ENCODE measurements at places on chromosomes 2 and 18.
A peak's percentile ranks its signal among the peaks of the same experiment; 100 is the strongest.

- DNase-seq: no peak
Observed at GRCh38 chr2:52022006-52022405, 990.1 kb upstream of the NRXN1 start.

GRCh38 chr2:117055499-117056375 is 758.8 kb upstream of the DDX18 start:
- no peak for DNase-seq

DNA sequence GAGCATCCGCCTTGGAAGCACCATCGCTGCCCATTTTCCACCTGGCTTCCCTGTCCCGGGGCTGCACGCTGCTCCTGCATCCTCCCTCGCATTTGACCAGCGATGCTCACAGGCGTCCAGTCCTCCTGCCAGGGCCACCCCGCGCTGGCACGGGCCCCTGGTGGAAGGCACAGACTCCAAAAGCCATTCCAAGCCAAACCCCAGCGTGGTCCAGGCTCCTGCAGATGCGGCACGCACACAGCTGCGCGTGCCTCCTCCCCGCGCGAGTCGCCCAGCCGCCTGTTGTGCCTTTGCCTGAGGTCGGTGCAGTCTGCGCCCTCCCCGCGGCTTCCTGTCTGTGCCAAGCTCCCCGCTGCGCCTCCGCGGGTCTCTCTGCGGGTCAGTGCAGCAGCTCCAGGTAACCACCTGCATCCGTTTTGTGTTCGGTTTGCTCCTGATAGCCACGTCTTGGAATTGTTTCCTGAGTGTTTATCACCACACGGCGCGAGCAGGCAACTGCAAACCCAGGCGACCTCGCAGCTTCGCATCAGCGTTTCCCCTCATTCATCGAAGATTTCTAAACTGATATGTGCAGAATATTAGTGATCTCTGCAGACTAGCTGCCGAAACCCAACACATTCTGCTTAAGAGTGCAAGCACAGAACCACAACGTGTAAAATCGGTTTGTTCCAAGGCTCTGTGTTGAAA is 65.2 kb upstream of the SALL3 start:
- DNase-seq: no peak

DNA sequence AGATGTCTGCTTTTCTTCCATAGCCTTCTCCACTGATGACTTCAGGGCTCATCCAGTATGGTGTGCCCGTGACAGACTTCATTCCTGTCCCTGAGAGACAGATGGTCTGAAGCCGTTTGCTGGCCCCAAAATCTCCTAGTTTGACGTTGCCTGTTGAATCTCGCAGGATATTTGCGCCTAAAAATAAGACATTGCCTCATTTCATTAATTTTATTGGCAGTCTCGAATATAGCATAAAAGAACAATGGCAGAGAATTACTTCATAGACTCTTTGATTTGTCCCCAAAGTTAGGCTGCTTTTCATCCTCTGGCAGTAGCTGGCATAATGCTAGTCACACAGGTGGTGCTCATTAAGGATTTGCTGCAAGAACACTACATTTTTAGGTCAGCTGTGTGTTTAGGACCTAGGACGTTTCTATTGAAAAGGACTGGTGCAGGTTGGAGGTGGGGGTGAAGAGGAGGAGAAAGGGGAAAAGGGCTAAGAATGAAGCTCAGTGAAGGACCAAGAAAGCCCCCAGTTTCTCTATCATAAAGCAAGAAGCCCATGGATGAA is 14.7 kb upstream of the ERCC3 start:
- no peak for DNase-seq

DNA sequence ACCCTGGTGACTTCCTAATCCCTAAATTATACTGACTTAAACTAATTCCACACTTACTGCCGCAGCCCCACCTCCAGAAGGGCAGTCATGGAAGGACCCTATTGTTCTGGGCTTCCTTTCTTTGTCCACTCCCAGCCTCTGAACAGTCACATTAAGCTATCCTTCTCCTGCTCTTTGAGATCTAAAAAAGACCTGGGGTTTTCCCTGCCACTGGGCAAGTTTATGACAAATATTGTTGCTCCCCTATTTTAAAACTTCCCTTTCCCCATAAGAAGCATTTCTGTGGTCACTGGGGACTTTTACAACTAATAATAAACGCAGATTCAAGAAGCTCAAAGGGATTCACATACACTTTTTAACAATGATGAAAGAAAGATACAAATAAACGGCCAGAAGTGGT is 47.2 kb upstream of the XPO1 start:
- DNase-seq: peak; percentile 83

- no peak for DNase-seq
Observed at GRCh38 chr18:34909637-34910364, 131.4 kb upstream of the MAPRE2 start.

- DNase-seq: no peak
Observed at GRCh38 chr18:52824126-52824525, 484.1 kb downstream of the DCC start.

- peak; percentile 52 for DNase-seq
Observed at GRCh38 chr2:114550895-114551793, 108.7 kb downstream of the DPP10 start.

- DNase-seq: no peak
Observed at GRCh38 chr2:240920783-240921231, 14.7 kb downstream of the CROCC2 start.

DNA sequence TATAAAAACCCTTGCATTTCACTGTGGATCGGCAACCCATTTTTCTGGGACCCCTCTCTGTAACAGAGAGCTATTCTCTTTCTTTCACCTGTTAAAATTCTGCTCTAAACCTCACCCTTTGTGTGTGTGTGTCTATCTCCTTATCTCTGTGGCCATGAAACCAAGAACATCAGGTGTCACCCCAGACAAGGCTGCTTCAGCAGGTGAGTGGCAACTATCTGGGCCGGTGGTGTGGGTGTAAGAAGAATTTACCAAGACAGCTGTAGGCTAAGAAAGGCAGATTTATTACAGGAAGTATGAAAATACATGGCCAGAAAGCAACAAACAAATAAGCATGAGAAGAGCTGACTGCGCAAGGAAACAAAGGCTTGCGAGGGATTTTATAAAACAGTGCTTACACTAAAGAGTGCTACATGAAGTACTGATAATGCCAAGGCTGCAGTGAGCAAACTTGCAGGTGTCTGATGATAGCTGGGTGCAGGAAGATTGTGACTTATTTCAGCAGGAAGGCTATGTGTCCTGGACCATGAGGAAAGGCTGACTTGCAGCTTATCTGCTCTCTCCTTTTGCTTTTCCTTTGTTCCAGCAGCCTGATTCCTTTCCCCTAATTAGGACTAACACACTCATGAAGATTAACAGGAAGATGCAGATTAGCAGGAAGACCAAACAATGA is 421.1 kb downstream of the PTH2R start:
- no peak for DNase-seq

- DNase-seq: no peak
Observed at GRCh38 chr2:226788064-226788463, 11.6 kb downstream of the IRS1 start.

- no peak for DNase-seq
Observed at GRCh38 chr2:41321351-41321750, 726.5 kb upstream of the PKDCC start.

- no peak for DNase-seq
Observed at GRCh38 chr2:20627712-20628380, 23.1 kb downstream of the HS1BP3 start.

Measured in suppressor macrophage treated with lipopolysaccharide for 1 hour (primary cell).